Breast epithelium (tissue), 4 donors: ENCODE measurements at places on chromosomes 6 and 20.
A peak's percentile ranks its signal among the peaks of the same experiment; 100 is the strongest.

- H3K27me3 ChIP-seq: no peaks in the 10 kb centered on the region
- DNase-seq: no peak
- no peaks in the 10 kb centered on the region for H3K4me1 ChIP-seq
- no peaks in the 10 kb centered on the region for H3K36me3 ChIP-seq
Measured at GRCh38 chr6:88361298-88361697, 195.2 kb upstream of the CNR1 start.

DNA sequence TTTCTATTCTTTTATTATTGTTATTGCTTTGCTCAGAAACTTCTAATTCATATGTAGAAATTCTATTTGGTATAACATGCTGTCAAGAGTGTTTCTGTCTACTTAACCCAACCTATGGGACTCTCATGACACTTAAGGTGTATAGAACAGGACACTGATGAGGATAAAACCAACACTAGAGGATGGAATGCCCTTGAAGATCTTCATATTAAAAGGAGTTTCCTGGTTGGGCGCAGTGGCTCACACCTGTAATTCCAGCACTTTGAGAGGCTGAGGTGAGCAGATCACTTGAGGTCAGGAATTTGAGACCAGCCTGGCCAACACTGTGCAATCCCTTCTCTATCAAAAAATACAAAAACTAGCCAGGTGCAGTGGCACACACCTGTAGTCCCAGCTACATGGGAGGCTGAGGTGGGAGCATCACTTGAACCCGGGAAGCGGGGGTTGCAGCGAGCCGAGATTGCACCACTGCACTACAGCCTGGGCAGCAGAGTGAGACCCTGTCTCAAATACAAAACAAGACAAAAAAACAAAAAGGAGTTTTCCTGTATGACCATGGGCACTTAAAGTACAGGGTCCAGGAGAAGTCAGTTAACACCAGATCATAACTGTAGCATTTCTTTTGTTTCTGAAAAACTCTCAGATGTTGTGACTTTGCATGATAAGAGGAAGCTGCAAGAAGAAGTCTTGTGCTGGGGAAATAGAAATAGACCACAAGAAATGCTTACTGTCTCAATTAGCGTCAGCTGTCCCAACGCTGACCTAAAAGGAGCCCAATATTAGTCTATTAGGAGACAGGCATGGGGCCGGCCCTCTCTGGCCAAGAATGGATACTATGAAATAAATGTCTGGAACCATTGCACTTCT is 38.9 kb upstream of the CD2AP start:
- no peak for DNase-seq
- no peaks in the 10 kb centered on the region for H3K36me3 ChIP-seq
- no peak overlapping the region for H3K27ac ChIP-seq
- H3K4me3 ChIP-seq: no peak overlapping the region

DNA sequence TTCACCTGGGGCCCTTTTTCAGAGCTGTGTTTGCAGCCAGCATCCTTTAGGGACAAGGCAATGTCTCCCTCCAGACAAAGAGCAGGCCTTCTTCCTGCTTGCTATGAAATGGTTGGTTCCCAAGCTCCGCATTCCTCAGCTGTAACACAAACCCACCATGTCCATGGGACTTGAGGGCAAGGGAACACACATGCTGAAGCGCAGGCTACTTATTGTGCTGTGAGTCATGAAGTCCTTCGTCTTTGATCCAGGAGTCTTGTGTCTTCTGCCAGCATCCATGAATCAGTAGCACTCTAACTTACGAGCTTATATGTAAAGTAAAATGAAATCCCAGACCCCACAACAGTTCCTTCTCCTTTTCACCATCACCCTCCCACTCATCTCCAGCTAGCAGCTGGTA is 59.0 kb downstream of the ANKRD60 start:
- H3K27me3 ChIP-seq: no peaks in the 10 kb centered on the region
- no peaks in the 10 kb centered on the region for H3K4me1 ChIP-seq
- no peak overlapping the region for H3K27ac ChIP-seq
- H3K36me3 ChIP-seq: no peaks in the 10 kb centered on the region
- no peak overlapping the region for H3K4me3 ChIP-seq

- H3K36me3 ChIP-seq: no peaks in the 10 kb centered on the region
- no peak for DNase-seq
- no peaks in the 10 kb centered on the region for H3K27me3 ChIP-seq
- no peak overlapping the region for H3K27ac ChIP-seq
Measured at GRCh38 chr6:128124713-128125112, 223.9 kb upstream of the THEMIS start.

DNA sequence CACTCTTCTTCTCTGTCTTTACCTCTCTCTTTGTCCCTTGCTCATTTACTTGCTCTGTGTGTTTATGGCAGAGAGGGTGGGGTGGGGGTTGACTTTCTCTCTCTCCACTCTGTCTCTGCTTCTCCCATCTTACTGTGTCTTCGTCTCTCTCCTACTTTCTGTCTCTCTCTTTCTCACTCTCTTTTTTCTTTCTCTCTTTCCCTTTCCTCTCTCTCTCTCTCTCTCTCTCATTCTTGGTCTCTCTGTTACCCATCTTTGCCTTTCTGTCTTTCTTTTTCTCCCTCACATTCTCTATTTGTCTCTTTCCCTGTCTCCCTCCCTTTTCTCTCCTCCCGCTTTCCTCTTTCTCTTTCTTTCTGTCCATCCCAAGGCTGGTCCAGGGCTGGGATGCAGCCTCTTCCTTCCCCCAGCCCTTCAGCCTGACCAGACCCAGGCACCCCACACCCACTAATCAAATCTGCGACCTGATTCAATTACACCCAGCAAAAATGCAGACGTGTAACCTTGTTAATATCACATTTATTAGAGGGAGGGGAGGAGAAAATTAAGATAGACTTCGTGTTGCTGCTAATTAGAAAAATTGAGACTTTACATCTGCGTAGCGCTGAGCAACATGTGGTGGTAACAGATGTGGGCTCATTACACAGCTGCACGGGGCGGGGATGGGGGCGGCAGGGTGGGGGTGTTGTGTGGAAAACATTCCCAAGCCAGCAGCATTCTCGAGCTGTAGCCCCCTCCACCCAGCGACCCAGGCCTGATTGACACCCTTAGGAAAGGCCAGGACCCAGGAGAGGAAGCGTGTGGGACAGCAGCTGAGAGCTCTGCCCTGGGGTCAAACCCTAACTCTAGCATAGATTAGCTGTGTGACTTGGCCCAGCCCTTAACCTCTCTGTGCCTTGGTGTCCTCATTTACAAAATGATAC is 124.9 kb upstream of the MAFB start:
- H3K4me1 ChIP-seq: no peaks in the 10 kb centered on the region
- H3K27ac ChIP-seq: no peak overlapping the region
- no peaks in the 10 kb centered on the region for H3K36me3 ChIP-seq
- no peak overlapping the region for H3K4me3 ChIP-seq
- H3K27me3 ChIP-seq: no peaks in the 10 kb centered on the region
- DNase-seq: no peak

- DNase-seq: no peak
- H3K27ac ChIP-seq: no peak overlapping the region
- no peaks in the 10 kb centered on the region for H3K27me3 ChIP-seq
- no peak overlapping the region for H3K4me3 ChIP-seq
- H3K36me3 ChIP-seq: no peaks in the 10 kb centered on the region
Measured at GRCh38 chr20:41497186-41497895, 120.8 kb downstream of the CHD6 start.

DNA sequence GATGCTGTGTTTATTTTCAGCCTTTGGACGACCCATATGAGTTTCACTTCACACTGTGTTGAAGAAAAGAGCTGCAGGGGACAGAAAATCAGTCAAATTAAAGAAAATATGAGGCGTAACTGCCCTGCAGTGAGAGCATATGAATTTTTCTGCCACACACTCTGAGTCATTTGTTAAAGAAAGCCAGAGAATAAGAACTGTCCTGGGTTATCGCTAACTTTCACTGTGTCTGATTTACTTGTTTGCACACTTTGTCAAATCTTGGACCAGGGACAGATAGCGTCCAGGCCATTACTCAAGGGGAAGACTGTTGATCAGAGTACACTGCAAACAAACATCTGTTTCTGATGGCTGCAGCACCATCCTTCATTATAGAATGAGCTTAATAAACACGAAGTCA is 126.8 kb upstream of the AGPAT4 start:
- H3K4me3 ChIP-seq: no peak overlapping the region
- DNase-seq: no peak
- no peak overlapping the region for H3K27ac ChIP-seq

GRCh38 chr6:70479236-70479635 is 65.9 kb downstream of the FAM135A start:
- no peak for DNase-seq
- no peak overlapping the region for H3K4me3 ChIP-seq
- H3K4me1 ChIP-seq: no peaks in the 10 kb centered on the region
- no peaks in the 10 kb centered on the region for H3K27me3 ChIP-seq
- no peak overlapping the region for H3K27ac ChIP-seq

DNA sequence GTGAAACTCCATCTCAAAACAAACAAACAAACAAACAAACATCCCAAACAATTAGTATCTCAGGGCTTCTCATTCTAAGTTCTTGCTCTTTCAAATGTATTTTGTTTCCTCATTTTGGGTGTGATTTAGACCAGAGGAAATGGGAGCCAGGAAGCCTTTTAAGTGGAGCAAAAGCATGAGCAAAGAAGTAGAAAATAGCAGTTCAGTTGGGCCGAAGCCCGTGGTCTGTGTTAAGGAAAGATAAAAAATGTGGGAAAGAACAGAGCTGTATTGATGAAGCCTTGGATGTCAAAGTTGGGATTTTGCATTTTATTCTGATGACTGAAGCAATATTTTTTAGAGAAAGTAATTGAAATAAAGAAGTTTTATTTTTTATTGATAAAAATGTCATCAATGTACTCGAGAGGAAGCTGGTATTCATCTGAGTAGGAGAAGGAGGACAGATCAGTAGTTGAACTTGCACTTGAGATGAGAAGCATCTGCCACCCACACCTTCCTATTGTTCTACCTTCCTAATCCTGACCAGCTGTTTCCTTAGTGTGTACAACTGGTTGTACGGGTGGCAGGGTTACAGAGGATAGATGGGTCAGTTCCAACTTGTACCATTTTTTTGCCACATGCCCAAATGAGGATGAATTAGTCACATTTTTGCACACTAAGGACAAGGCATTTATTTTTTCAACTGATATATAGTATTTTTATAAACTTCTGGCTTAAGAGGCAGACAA is 56.1 kb downstream of the KIAA0408 start:
- no peaks in the 10 kb centered on the region for H3K4me1 ChIP-seq
- H3K27ac ChIP-seq: no peak overlapping the region
- no peak for DNase-seq
- H3K27me3 ChIP-seq: no peaks in the 10 kb centered on the region
- H3K36me3 ChIP-seq: no peaks in the 10 kb centered on the region

DNA sequence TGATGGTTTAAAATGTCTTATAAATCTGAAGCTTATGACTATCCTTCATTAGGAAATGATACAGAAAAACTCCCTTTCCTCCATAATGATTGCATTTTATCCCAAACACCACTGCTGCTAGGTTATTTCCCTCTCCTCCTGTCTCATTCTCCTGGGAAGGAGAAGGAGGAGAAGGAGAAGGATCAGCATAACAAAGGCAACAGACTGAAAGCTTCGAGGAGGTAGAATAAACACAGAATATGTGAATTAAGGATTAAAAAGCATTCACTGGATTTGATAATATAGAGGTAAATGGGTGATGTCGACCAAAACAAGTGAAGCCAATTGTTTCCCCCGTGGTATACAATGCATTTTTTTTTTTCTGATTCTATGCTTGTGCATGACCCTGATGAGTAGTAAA is 82.0 kb downstream of the WASF1 start:
- no peaks in the 10 kb centered on the region for H3K4me1 ChIP-seq
- H3K36me3 ChIP-seq: no peaks in the 10 kb centered on the region
- no peak for DNase-seq
- H3K27me3 ChIP-seq: no peaks in the 10 kb centered on the region
- peak overlapping the region; percentile 34 for H3K27ac ChIP-seq

- H3K36me3 ChIP-seq: no peaks in the 10 kb centered on the region
- H3K27me3 ChIP-seq: no peaks in the 10 kb centered on the region
- DNase-seq: no peak
- H3K4me3 ChIP-seq: no peak overlapping the region
- H3K27ac ChIP-seq: no peak overlapping the region
Measured at GRCh38 chr6:89966228-89966544, 71.9 kb downstream of the GJA10 start.

DNA sequence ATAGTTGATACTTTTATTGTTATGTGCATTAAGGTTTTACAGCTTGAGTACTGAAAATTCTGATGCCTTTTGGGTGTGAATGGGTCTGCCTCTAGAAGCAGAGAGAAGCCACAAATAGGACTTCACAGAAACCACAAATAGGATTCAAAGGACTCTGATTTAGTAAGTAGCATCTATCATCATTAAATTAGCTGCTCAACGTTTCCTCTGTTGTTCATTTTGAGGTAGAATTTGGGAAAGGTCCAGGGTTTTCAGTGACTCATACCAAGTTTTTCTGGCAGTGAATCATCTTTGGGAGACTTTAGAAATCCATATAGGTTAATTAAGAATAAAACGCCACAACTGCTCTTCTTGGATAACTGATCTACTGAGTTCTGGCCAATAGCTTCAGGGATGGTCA is 105.1 kb downstream of the PHF3 start:
- H3K4me1 ChIP-seq: no peaks in the 10 kb centered on the region
- no peak overlapping the region for H3K4me3 ChIP-seq
- H3K36me3 ChIP-seq: no peaks in the 10 kb centered on the region

GRCh38 chr6:154403788-154404187 is 47.2 kb upstream of the IPCEF1 start:
- no peaks in the 10 kb centered on the region for H3K27me3 ChIP-seq
- no peak for DNase-seq
- no peaks in the 10 kb centered on the region for H3K4me1 ChIP-seq
- no peaks in the 10 kb centered on the region for H3K36me3 ChIP-seq
- no peak overlapping the region for H3K4me3 ChIP-seq

GRCh38 chr6:82045965-82046756 is 201.4 kb downstream of the IBTK start:
- no peak for DNase-seq
- H3K36me3 ChIP-seq: no peaks in the 10 kb centered on the region
- H3K4me1 ChIP-seq: no peaks in the 10 kb centered on the region
- no peak overlapping the region for H3K4me3 ChIP-seq
- H3K27ac ChIP-seq: no peak overlapping the region

DNA sequence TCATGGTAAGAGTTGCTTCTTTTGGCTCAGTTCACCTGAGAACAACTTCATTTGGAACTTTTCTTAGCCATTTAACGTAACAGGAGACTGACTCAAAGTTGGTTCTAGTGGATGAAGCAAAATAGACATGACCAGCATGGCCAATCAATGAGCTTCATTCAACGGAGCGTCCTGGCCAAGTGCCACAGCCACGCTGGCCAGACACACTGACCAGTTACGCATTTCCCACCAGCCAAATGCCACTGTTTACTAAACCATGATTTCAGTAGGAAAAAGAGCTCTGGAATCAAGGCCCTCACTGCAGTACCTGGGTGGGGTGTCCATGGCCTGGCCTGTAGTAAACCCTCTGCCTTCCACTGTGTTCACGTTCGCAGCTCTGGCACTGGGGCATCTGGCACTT is 80.4 kb downstream of the POPDC3 start:
- H3K27me3 ChIP-seq: no peaks in the 10 kb centered on the region
- H3K27ac ChIP-seq: no peak overlapping the region
- no peaks in the 10 kb centered on the region for H3K36me3 ChIP-seq
- H3K4me1 ChIP-seq: no peaks in the 10 kb centered on the region
- no peak for DNase-seq
- no peak overlapping the region for H3K4me3 ChIP-seq

- DNase-seq: no peak
- H3K4me1 ChIP-seq: no peaks in the 10 kb centered on the region
- H3K27me3 ChIP-seq: no peaks in the 10 kb centered on the region
- no peak overlapping the region for H3K4me3 ChIP-seq
Measured at GRCh38 chr6:53233309-53233708, 84.7 kb upstream of the GCM1 start.

GRCh38 chr6:39876111-39876510 is 58.2 kb downstream of the MOCS1 start:
- no peaks in the 10 kb centered on the region for H3K36me3 ChIP-seq
- H3K27ac ChIP-seq: no peak overlapping the region
- H3K4me3 ChIP-seq: no peak overlapping the region
- no peaks in the 10 kb centered on the region for H3K27me3 ChIP-seq
- no peak for DNase-seq
